ENCODE measurements at places on chromosomes 4 and X.

DNA sequence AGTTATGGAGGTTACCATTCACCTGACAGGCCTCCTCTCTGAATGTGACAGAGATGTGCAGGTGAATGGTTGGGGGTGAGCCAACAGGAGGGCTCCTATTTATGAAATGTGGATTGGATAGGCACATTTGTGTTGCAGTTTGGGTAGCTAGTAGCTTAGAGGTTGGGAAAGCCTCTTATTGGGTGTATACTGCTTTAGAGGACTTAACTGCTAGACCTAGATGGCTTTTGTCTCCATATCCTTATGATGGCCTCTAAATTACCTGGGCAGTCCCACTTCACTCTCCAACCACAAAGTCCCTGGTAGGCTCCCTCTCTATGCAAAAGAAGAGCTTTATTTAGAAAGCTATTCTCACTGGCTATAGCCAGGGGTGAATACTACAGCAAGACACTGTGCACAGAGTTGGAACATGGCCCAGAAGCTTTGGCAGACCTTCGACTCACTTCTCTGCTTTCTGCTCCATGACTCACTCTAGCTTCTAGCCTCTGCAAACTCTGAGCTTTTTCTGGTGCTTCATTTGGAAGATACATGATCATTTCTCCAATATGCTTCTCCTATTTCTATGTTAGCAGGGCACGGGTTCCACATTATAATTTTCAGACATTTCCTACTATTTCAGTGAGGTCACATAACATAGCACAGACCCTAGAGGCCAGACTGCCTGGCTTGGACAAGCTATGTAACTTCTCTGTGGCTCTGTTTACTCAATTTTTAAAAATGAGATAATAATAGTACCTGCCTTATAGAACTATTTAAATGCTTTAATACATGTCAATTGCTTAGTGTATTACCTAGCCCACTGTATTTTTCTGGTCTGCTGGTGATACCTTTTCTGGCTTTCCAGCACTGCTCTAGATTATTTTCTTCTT is 6.0 kb upstream of the VGLL1 start:
- peak; percentile 82 for DNase-seq

- DNase-seq: no peak
Measured at GRCh38 chr4:100166297-100167039, 23.8 kb downstream of the DDIT4L start.

- no peak for DNase-seq
Measured at GRCh38 chr4:13176741-13177142, 307.4 kb downstream of the RAB28 start.

GRCh38 chrX:64975491-64975890 is 759 bp downstream of the ZC4H2 start:
- DNase-seq: peak; percentile 15

GRCh38 chrX:136906921-136907510 is 26.5 kb upstream of the RBMX start:
- no peak for DNase-seq

DNA sequence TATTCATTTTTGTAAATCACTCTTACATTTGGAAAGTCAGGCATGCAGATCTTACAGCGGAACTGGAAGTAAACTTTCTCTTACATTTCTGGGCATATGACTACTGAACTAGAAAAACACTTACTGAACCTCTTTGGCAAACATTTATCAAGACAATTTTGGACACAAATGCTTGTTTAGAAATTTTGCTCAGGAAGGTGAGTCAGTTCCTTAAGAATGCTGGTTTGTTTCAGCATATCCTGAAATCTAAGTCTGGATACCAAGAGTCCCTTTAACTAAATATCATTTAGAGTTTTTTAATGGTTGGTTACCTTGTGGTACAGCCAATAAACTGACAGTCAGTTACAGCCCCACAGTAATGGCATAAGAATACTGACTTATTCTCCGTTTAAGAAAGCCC is 15.0 kb downstream of the SHISA3 start:
- peak; percentile 51 for DNase-seq

DNA sequence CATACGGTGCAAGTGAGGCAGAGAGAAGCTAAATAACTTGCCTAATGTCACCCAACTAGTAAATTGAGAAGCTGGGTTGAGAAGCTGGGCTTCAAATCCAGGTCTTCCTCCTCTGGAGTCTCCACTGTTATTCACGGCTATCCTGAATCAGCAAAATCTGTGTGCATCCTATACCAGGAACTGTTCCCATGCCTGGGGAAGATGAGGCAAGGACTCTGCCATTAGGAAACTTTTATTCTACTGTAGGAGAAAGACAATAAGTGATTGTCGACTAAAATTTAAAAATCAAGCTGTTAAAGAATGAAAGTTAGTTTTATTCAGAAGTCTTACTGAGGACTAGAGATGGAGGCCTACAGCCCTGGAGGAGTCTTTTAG is 872 bp upstream of the TEC start:
- DNase-seq: no peak

DNA sequence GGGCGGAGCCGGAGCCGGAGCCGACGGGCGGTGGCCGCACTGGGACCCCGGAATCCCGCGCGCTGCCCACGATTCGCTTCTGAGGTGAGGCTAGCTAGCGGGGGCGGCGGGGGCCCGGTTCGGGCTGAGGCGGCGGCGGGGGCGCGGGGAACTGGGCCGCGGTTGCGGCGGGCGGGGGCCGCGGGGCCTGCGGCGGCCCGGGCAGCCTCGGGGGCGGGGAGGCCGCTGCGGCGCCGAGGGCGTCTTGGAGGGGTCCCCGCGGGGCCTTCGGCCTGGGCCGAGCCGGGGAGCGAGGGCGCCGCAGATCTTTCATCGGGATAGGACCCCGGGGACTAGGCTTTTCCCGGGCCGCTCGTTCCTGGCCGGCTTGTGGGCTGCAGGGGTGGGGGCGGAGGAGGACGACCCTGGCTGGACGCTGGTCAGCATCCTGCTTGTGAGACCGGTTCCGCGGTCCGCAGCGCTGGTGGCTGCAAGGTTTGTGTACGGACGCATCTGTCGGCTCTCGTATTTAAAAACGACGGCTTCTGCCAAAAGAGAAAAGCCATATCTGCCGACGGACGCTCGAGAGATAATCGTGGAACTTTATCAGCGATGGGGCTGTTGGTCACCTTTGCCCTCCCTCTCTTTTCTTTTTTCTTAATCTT is 419 bp downstream of the ADD1 start:
- DNase-seq: peak; percentile 54

GRCh38 chr4:149932188-149932587 is 116.5 kb upstream of the IQCM start:
- no peak for DNase-seq

DNA sequence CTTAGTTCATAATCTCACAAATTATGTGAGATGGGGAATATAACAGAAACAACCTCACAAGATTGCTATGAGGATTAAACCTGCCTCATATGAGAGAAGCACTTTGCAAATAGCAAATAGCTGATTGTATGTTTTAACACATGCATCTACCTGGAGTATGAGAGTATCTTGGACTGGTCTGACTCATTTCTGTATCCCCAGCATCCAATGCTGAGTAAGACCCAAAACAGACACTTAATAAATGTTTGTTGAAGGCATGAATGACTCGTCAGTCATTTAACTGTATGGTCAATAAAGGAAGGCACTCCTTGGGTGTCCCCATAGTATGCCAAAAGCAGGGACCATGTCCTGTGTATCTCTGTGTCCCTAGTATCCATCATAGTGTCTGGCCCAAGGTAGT is 350.9 kb upstream of the F9 start:
- no peak for DNase-seq
